H54 (cell line): ENCODE measurements at places on chromosomes 3 and 15.

- no peak for DNase-seq
Observed at GRCh38 chr3:72242326-72242725, 457.4 kb upstream of the PROK2 start.

- DNase-seq, result no peak
Observed at GRCh38 chr3:37190667-37191066, 16.3 kb upstream of the LRRFIP2 start.

DNA sequence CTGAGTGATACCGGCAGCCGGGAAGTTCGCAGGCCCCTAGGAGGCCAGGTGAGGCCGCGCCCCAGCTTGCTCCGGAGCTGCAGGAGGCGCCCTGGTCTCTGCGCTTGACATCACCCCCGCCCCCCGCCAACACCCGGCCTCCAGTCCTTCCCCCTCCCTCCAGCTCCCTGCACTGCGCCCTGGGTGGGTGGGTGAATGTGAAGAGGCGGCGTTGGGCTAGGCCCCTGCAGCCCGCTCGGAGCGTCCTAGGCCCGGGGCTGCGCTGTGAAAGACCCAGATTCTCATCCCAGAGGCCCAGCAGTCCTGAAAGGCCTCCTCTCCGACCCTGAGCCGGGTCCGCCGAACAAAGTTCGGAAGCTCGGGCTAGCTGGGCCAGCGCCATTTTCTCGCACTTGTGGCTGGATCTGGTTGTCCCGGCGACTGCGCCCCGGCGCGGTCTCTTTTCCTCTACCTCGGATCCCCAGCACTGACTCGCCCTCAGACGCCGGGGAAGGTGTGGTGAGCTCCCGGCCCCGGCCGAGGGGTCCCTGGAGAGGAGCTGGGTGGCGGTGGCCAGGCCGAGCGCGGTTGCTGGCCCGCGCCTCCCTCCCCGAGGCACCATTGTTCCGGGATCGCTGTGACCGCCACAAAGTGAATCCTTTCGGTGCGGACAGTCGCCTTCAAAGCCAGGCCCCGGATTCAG, 12.9 kb downstream of the ZIC4 start:
- no peak for DNase-seq

- DNase-seq, result no peak
Observed at GRCh38 chr3:124787476-124788195, 57.4 kb downstream of the UMPS start.

DNA sequence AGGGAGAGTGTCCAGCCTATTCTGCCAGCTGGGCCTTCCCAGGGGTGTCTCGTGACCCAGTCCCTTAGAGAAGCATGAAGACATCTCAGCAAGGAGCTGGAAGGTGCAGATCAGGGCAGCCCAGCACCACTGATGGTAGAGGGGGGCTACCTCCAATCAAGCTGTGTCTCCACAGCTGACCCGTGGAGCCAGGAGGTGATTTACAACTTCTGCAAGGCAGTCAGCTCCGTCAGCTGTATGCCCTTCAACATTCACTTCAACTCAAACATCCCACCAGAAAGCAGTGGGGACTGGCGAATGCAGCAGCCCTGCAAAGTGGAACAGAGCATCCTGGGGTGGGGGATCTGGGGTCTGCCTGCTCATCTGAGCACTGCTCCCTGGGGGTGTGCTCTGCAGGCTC, 32.6 kb upstream of the FRG2C start:
- DNase-seq, result no peak

GRCh38 chr15:44075535-44075934, 119.5 kb downstream of the FRMD5 start:
- no peak for DNase-seq
